ENCODE measurements at places on chromosomes 6 and 20.

DNA sequence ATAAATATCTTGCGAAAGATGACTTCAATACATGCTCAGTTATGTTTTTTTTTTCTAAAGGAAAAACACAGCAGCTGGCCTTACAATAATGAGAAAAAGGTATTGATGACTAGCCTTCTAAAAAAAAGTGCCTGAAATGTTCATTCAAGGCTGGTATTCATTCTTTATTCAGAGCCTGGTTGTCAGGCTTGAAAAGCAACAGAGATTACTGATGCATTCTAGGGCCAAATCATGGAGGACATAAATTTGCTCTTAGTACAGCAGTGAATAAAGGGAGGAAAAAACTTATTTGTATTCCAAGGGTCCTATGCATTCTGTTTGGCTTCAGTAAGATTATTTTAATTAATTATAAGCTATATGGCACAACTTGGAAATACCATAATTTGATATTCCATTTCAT is 83.5 kb downstream of the WASF1 start:
- DNase-seq = no peak

DNA sequence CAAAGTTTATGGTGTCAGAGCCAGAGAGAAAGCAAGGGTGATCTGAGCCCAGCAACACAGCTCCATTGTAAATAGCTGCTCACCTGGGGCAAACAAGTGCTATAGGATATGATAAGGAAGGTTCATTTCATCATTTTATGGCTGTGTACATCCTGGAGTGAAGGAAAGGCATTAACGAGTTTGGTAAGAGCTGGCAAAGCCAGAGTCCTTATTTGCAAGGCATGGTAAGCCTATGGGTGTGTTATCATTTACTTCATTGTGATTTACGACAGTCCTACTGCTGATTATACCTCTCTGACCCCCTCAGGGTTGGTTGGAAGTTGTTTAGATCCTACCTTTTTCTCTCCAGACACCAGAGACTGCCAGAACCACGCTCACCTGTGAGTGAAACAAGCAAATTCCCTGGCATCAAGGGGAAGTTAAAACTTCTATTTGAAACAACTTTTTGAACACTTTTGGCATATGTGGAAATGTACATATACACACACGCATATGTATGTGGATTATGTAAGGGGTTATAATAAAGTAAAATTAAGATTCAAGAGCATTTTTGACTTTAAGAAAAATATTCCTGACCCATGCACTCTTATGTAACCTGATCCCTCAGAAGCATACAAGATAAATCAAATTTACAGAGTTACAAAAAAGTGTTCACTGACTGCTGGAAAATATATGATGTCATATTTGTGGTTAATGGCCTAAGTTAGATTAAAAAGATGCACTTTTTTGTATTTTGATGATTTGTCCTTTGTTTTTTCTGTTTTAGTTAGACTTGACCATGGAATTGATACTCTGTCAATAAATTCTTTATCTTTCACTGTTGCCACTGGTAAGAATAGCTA is 40.4 kb upstream of the EDN1 start:
- no peak for DNase-seq

DNA sequence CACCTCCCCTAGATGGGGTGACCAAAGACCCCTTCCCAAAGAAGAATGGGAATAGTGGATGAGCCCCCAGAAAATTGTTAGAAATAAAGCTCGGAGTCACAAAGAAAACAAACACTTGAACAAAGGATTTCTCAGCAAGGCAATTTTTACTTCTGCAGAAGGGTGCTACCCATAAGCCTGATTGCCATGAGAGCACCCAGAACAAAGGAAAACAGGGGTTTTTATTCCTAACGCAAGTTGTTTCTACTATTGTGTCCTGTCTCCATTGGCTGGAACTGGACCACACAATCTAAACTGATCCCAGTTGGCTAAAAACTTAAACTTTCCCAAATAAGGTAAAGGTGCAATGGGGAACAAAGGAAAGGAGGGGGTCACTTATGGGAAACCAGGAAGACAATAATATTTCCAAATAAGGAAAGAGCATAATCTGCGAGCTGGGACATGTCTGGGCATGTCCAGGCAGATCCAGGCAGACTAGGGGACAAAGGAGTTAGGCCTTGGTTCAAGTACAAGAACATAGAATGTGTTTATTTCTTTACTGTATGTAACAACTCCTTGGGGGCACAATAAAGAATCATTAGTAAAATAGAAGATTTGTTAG is 20.0 kb downstream of the HLA-B start:
- DNase-seq = no peak

- DNase-seq = no peak
Measured at GRCh38 chr6:12869816-12870432, 153.4 kb downstream of the PHACTR1 start.

DNA sequence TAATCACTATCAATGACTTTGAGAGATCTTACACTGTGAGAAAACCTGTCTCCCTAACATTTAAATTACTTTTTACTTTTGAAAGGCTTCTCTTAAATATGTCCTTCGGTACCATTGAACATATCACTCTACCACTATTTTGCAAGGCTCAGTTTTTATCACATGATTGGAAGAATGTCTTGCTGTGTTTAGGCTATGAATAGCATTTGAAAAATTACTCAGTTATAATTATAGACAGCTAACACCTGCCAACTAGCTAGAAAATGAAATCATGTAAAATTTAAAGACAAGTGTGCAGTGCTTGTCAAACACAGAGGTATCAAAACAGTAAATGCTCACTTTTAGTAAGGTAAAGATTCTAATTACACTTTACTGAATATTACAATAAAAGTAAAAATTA is 11.0 kb downstream of the SESN1 start:
- no peak for DNase-seq

- DNase-seq = peak; percentile 97
Measured at GRCh38 chr6:4135665-4136353, 434 bp upstream of the ECI2 start.

DNA sequence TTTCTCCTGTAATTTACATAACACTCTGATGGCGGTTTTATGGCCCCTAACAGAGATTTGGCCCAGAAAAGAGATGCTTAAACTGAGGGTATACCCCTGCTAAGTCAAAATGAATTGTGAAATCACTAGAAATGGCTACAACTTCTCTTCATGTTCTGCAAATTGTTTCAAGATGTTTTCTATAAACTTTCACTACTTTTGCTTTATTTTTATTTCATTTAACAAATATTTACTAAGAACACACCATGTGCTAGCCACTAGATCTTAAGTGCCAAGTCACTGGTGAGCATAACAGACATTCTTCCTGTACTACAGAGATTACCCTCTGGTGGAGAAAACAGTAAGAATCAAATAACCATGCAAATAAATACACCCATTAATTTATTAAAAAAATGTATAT is 87.6 kb downstream of the KCNQ5 start:
- DNase-seq = no peak

DNA sequence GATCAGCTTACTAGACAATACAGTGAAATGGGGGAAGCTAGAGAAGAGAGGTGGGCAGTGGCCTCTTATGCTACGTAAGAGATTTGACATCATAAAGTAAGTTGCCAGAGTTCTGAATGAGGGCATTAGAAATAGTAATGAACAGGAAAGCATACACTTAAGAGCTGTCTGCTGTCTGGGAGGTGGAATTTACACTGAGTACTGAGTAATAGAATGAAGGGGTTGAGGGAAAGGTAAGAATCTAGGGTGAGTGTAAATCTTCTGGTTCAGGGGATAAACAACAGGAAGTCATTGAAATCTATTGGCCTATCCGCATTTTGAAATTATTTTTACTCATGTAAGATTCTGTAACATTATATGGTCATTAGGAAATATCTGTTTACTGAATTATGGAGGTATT is 35.8 kb downstream of the HLA-DMB start:
- no peak for DNase-seq

- no peak for DNase-seq
Measured at GRCh38 chr20:21134883-21135493, 9.1 kb downstream of the KIZ start.
